ENCODE measurements at places on chromosomes 11 and 22. TPM values are rescaled to one million over a fixed set of nuclear protein-coding genes. Genes with fewer than 3 reads are reported as not detected.
A peak's percentile ranks its signal among the peaks of the same experiment; 100 is the strongest.

GRCh38 chr11:66188580-66188979 is 79.9 kb upstream of the RAB1B start:
- no peaks in the 10 kb centered on the region for H3K27me3 ChIP-seq
- H3K4me1 ChIP-seq: no peaks in the 10 kb centered on the region
- H3K27ac ChIP-seq: no peak overlapping the region
- H3K36me3 ChIP-seq: no peaks in the 10 kb centered on the region
- DNase-seq: no peak

DNA sequence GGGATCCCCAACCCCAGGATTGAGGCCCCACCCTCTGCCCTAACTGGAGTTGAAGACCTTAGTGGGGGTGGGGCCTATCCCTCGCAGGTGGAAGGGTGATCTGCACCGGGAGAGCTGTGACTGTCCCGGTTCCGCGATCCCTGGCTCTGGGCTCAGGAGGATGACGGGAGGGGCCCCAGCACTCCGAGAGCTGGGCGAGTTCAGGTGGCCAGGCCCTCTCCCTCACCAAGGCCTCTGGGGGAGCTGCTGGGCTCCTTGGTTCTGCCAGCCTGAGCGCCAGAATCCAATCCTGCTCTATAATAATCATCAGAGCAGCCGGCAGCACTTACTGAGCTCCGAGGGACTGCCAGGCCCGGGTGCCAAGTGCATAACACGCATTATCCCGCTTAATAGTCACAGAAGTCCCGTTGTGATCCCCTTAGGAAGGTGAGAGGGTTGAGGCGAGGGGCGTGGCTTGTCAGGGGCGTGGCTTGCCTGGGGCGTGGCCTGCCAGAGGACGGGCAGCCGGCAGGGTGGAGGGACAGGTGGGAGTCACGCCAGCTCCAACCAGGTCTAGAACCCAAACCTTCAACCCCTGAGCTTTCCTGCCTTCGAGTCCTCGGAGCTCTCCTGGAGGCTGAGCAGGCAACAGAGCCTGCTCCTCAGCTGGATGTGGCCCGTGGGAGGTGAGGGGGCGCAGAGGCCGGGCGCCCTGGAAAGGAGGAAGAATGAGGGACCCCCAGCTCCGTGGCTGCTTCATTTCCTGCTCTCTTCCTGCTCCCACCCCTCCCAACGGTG is 7.3 kb upstream of the SYT7 start:
- DNase-seq: peak; percentile 31
- no peaks in the 10 kb centered on the region for H3K36me3 ChIP-seq
- no peak overlapping the region for H3K27ac ChIP-seq
- H3K4me3 ChIP-seq: no peak overlapping the region
- peaks cover 13% of the 10 kb centered on the region for H3K27me3 ChIP-seq
- H3K4me1 ChIP-seq: no peaks in the 10 kb centered on the region

- no peak overlapping the region for H3K27ac ChIP-seq
- peak; percentile 83 for DNase-seq
- H3K36me3 ChIP-seq: no peaks in the 10 kb centered on the region
- peaks cover 20% of the 10 kb centered on the region for H3K4me1 ChIP-seq
Measured at GRCh38 chr22:38415561-38416321, 39.3 kb downstream of the KCNJ4 start.

IL18BP gene
- total RNA-seq: 3.6 TPM

GRCh38 chr11:134634897-134635831 is 223.1 kb upstream of the B3GAT1 start:
- no peak overlapping the region for H3K27ac ChIP-seq
- H3K36me3 ChIP-seq: no peaks in the 10 kb centered on the region
- no peak overlapping the region for H3K4me3 ChIP-seq
- H3K4me1 ChIP-seq: no peaks in the 10 kb centered on the region
